ENCODE measurements at places on chromosomes 4 and X.

- DNase-seq = no peak
These were observed 742 bp upstream of the TAF1 start for GRCh38 chrX:71365356-71365874.

- DNase-seq = no peak
These were observed 3.9 kb downstream of the CTBP1 start for GRCh38 chr4:1244978-1245471.

- DNase-seq = no peak
These were observed 68.8 kb downstream of the NPY1R start for GRCh38 chr4:163263606-163264005.

DNA sequence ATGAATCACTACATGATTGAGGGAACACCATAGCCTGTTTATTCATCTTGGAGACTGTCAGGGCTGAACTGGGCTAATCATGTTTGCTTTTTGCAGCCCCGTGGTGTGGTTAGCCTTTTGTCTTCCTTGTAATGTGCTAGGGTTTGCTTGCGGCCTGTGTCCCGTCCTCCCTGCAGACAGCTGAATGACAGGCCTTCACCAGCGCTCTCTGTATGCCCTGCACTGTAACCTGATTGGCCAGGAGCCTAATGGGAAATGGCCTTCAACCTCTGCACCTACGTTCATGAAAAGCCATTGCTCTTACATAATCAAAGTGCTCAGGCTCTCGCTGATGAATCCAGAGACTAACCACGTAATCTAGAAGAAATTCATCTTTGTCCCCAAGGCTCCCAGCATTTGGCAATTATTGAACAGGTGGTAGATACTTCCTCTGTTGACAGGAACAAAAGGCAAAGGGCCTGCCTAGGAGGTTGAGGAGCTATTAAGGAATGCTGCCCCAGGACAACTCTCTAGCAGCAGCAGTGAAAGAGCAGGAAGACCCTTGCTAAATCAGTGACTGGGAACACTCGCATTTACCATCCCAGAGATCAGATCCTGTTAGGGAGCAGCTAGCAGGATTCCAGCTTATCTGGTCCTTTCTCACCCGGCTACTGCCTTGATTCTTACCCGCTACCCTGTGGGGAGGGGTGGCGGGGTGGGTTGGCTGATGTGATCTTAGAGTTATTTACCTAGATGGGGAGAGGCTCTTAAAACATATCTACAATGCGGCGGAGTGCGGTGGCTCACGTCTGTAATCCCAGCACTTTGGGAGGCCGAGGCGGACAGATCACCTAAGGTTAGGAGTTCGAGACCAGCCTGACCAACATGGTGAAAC, 42.3 kb upstream of the FAT1 start:
- no peak for DNase-seq

DNA sequence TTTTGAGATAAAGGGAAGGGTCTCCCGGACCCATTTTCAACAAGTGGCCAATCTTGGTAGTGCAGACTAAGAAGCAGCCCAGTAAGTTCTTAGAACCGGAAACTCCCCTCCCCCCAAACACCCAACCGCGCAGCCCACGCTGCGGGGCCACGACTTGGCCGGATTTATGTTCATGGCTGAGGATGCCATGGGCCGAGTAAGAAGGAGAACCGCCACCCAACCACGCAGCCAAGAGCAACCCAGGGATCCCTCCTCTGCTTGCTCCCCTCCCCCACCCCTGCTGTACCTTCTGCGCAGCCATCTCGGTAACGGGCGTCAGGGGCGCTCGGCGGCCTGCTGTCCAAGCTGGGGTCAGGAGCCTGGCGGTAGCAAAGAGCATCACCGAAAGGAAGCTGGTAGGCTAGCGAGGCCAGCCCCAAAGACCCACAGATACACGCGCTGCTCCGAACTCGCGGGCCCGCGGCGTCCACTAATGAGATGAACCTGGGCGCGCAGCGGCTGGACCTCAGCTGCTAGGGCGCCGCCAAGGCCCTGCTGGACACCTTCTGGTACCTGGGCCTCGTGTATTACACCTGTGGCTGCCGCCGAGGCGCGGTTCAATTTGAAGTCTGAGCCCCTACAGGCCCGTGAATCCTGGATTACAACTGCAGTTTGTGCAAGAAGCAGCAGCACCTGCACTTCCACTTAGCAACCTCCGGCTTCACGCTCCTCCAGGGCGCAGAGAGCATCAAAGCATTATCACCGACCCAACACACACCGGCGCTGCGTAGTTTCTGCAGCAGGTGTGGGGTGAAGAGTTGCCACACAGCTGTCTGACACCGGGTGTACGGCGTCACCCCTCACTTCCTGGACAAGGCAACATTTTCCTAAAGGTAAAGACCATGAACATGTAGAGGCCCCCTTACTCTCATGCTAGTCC, 63.4 kb downstream of the NUDT10 start:
- DNase-seq = no peak

GRCh38 chrX:38694394-38694793, 106.9 kb upstream of the MID1IP1 start:
- DNase-seq = no peak

GRCh38 chr4:170589597-170590191, 499.9 kb upstream of the AADAT start:
- no peak for DNase-seq

DNA sequence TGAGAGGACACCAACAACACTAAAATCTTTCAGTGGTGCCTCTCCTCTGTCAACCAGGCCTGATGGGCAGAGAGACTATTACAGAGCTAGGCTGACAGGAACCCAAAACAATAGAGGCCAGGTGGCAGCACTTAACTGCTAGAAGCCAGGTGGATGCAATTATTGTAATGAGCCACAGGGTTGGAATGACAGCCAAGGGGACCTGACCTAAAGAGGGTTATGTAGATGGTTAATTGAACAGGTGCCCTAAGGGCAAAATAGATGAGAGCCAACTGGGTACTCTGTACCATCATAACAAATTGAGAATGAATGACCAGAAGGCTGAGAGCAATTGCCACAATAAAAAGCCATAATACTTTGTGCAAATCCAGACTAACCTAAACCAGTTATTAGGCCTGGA, 24.7 kb upstream of the FRAS1 start:
- DNase-seq = no peak

DNA sequence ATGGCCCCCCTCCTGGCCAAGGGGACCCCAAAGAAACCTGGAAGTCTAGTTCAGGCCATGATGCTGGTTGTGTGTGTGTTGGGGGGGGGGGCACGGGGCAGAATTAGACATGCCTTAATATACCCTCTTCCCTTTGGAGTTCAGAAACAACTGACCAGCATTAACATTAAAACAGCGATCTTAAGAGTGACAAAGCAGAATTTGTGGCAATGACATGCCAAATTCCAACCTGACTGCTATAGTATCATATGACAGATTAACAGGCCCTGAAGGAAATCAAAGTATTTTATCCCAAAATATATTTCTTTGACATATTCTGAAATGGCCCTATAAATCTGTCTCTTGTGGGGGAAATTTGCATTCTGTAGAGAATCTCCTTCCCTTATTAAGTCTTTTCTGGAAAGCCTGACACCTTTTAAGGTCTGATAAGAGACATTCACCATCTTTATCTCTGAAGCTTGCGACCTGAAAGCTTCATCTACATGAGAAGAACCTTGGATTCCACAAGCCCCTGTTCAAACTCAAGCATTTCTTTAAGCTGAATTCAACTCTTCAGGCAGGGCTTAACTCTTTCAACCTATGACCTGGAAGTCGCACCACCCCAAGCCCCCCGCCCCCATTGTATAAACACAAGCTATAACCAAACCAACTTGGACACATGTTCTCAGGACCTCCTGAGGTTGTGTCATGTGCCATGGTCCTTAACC, 40.2 kb downstream of the ABCB7 start:
- DNase-seq = no peak

DNA sequence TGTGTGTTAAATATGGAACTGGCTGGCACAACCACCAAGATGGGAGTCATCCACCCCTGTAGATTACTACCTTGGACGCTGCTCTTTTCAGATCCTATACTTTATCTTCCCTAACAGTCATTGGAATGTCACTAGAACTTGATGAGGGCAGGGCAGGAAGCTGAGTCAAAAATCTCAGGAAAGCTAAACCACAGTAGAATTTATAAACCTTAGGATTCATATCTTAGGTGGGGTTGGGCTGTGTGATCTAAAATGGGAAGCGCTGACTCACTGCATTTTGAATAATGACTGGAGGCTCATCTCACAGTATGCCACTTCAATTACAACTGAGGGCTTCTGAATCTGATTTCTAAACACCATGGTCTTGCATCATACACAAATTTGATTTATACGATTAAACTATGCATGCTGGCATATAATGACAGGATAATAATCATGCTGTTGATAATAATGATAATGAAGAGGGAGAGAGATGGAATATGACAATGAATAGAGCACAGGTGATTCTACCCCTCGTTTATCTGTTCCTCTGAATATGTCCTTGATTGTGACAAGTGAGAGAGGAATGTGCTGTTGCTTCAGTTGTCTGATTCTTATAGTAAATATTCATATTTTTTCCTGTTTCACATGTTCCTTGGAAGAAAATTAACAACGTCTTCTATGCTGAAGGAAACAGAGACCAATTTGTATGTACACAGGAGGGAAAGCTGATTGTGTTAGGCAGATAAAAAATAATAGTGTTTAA, 270.3 kb upstream of the HS3ST1 start:
- DNase-seq = no peak

GRCh38 chr4:153426207-153426885, 39.8 kb upstream of the TMEM131L start:
- no peak for DNase-seq

DNA sequence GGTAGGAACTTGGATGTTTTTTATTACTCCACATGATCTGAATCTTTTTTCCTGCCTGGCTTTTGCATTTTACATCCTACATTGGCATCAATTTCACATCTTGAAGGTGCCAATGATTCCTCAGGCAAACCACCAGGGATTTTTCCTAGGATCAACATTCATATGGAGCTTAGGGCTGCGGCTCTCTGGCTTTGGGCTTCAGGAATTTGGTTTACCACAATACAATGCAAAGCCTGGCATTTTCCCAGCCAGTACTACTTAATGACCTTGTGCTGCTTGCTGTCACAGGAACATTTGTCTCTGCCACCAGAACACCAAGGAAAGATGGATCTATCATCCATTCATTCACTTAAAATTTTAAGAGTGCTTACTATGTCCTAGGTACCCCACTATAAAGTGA, 180.7 kb downstream of the PDGFC start:
- no peak for DNase-seq

DNA sequence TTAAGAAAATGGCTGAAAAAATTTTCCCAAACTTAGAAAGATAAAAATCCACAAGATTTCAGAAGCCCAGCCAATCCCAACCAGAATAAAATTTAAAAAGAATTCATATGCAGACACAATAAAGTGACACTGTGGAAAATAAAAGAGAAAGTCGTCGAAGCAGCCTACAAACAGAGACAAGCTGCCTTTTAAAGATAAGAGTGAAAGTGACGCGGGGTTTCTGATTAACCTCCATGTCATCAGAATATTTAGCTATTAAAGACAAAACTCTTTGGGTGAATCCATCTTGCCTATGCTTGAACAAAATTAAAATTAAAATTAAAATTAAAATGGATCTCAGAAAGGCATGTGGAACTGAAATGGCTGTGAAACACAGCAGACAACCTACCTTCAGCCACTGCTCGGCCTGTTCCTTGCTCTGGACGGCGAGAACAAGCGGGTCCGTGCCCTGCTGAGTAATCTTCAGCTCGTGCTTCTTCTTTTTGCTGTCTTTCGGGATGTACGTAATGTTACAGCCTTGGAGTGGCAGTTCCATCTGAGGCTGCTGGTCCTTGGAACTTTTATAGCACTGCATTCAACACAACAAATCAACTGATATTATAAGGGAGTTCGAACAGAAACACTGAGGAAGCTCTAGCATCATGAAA, 101.4 kb downstream of the AFAP1 start:
- no peak for DNase-seq

DNA sequence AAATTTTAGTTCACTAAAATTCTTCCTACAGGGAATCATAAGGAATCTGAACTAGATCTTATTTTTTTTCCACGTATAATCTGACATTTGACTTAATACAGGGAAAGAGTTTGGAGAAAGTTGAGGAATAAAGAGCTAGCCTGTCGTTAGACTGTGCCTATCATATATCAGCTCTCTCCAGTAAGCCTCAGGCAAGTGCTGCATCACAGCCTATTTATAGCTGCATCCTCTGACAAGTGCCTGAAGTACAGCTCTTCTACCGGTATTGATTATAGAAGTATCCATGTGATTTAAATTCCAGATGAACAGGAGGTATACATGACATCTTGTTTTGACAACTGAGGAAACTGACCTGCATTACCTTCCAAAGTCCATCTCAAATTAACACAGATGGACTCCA, 248.9 kb downstream of the TLL1 start:
- DNase-seq = no peak

GRCh38 chrX:107691024-107691448, 62.7 kb downstream of the PRPS1 start:
- DNase-seq = no peak

DNA sequence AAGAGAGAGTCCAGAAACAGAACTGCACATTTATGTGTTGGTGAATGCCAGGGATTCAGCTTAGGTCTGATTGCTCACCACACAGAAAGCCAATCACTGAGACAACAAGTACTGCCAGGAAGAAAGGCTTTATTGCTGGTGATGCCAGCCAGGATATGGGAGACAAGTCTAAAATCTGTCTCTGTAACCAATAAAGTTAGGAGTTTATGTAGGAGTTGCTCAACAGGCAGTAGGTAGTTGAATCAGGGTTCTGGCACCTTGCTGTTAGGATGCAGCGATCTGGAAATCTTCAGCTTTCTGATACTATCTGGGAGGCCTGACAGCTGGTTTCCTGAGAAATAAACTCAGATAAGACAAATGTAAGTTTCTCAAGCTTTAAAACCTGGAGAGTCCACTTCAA, 120.2 kb upstream of the ENPP6 start:
- DNase-seq = no peak

DNA sequence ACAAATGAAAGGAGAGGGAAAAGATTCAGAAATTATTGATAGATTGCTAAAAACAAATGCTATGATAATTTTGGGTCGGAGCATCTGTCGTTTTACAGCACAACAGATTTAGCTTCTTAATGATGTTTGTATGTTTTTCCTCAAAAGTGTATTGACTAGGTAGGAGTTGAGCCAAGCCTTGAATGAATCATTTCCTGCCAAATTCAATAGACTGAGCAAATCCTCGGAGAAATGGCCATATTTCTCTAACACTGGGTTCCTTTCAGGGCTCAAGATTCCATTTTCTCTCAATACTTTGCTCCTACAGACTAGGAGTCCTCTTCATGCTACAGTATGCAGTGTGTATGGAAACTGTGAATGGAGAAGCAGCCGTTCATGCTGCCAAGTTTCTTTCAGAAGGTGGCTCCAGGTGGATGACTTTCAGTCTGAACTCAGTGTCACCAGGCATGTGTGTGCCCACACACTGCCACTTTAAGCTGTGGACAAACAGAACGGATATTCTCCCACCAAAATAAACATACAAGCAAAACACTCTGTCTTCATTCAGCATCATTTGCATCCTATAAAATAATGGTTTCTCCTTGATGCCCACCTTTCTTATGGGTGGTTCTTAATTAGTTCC, 146.0 kb downstream of the TBL1X start:
- DNase-seq = no peak
